ENCODE measurements at places on chromosomes 13 and 19.

DNA sequence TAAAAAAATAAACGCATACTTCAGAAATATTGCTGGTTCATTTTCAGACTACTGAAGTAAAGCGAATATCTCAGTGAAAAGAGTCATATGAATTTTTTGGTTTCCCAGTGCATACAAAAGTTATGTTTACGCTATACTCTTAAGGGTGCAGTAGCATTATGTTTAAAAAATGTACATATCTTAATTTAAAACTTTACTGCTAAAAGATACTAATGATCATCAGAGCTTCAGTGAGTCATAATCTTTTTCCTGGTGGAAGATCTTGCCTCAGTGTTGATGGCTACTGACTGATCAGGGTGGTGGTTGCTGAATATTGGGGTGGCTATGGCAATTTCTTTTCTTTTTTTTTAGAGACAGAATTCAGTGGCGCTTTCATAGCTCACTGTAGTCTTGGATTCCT lies 48.9 kb downstream of the NDFIP2 start:
- no peak for DNase-seq

GRCh38 chr13:97928301-97928700 lies 25.2 kb upstream of the IPO5 start:
- no peak for DNase-seq

DNA sequence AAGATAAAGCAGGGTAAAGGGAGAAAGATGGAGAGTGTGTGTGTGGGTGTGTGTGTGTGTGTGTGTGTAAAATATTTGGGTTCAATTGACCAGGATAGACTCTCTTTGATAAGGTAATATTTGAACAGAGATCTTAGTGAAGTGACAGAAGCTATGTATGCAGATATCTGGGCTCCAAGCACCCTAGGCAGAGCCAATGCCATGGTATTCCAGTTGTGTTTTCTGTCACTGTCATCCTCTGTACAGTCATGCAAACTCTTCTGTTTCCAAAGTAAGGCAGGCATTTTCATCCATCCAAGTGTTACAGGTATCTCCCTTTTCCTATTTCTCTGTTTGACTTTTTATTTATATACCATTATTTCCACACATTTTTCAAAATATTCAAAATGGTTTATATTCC lies 13.5 kb downstream of the DGKH start:
- no peak for DNase-seq

DNA sequence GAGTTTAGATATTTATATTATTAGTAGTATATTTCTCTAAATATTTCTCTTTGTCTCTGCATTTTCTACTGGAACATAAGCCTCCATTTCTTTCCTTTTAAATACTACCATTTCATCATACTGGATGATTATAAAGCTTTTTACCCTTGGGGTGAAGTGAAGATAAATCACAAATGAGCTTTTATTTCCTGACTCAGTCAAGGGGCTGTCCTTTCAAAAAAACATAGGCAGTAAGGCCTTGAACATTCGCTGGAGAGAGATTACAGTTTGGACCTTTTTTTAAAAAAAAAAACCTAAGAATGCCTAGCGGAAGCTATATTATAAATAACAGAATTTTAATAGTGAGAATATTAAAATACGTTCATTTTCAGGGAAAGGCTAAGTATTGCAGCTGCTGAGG lies 268.8 kb upstream of the PCDH9 start:
- no peak for DNase-seq

DNA sequence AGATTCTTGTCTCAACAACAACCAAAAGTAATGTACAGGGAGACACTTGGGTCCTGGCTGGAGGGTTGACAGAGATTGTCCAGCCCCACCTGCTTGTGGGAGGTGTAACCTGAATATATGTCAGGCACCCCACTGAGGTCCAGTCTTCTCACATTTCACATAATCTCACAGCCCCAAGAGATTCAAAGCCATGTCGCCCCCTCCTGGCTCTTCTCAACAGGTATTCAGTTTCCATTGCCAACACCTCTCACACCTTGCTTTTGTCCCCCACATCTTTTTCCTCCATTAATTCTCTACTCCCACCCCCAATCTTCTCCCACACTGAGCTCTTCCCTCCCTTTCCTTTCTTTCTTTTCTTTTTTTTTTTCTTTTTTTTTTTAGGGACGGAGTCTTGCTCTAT lies 11.2 kb downstream of the UNC13A start:
- no peak for DNase-seq

DNA sequence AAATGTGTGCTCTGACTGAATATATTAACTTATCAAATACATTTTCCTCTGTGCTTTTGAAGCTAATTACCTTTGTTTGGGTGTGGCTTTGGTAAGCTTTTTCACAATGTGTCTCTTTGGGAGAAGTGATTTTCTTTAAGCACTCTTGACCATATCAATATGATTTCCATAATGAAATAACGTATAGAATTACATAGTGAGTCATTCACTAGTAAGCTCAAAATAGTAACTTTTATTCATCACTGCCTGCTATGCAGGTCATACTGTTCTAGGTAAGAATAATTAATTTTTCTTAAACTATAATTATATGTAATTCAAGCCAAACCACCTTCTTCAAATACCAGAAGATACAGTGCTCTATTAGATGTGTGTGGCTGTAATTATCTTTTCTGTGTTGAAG lies 480.7 kb downstream of the MYO16 start:
- no peak for DNase-seq

DNA sequence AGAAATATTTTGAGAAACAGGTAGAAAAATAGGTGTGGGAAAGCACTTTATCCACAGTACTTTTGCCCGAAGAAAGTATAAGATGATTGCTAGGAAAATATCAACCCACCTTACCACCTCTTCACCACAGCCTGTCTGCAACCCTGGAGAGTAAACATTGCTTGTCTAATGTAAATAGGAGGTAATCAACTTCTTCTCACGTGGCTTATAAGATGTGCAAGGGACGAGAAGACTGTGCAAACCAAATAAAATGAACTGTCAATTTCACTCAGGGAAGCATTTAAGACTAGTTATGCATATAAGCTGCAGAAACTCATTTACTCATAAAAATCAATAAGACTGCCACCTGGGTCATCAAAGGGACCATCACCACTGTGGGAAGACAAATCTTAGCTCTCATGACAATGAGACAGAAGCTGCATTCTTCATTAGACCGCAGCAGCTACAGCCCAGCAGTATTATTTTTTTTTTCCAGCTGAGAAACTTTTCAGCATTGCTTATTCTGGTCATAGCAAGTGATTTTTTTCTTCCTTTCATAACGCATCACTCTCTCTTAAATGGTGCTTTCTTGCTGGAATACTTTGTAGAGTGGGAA lies 807.7 kb upstream of the GPC6 start:
- DNase-seq, result no peak

GRCh38 chr19:40053491-40053890 lies 2.5 kb downstream of the ZNF780B start:
- no peak for DNase-seq

GRCh38 chr19:50008532-50008931 lies 16.6 kb downstream of the VRK3 start:
- DNase-seq, result no peak

- no peak for DNase-seq
Observed at GRCh38 chr13:100230769-100231149, 141.9 kb downstream of the PCCA start.

DNA sequence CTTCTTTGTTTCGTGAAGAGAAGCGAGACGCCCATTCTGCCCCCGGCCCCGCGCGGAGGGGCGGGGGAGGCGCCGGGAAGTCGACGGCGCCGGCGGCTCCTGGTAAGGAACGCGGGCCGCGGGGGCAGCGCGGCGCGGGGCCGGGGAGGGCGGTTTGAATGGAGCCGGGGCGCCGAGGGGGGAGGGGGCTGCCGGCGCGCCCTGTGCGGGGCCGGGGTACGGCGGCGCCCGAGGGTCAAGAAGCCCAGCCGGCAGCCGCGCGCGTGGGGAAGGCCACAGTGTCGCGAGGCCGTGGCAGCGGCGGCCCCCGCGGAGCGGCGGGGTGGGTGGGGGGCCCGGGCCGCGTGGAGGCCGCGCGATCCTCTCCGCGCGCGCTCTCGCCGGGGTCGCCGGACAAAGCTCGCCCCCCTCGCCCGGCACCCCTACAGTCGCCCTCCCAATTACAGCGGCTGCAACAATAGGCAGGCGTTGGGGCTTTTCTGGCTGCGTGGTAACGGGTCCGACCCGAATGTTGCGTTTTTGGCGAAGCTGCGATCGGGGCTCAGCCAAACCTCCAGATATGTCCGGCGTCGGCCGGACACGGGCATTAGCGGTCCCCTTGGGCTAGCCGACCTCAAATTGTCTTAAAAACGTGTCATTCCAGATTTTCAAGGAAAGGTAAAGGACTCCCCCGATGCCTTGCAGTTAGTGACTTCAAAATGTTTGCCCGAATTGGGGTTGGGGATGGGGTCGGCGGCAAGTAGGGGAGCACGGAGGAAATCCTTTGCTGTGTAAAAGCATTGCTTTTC lies 437 bp downstream of the SMARCA4 start:
- DNase-seq, result no peak

DNA sequence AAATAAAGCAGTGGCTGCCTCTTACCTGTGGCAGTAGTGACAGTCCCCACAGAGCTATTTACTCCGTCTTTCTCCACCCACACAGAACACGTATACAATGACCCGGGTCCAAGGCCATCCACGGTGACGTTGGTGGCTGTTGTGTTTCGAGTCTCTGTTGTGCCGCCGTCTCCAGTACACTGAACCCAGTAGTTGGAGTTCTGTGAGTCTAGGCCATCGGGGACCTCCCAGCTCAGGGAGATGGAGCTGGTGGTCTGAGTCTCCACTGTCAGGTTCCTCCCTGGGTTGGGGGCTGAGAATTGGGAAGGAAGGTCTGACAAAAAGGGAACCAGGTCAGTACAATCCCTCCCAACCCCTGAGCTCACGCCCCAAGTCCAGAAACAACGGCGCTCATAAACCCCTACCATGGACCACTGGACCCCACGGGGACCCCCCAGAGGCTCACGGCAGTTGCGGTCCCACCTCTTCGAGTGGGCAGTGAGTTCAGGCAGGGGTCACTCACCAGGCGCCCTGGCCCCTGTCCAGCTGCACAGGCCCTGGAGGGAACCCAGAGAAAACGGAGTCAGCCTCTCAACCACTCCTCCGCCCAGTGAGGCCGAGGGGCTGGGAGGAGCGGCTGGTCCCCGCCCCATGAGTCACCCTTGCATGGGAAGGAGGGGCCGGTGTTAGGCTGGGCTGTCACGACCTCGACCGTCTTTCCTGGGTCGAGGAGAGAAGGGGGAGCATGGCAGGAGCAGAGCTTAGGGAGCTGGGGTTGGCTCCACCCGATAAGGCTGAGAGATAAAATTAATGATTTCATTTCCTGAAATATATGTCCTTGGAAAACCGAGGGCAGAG lies 2.4 kb downstream of the PTPRH start:
- DNase-seq, result no peak

DNA sequence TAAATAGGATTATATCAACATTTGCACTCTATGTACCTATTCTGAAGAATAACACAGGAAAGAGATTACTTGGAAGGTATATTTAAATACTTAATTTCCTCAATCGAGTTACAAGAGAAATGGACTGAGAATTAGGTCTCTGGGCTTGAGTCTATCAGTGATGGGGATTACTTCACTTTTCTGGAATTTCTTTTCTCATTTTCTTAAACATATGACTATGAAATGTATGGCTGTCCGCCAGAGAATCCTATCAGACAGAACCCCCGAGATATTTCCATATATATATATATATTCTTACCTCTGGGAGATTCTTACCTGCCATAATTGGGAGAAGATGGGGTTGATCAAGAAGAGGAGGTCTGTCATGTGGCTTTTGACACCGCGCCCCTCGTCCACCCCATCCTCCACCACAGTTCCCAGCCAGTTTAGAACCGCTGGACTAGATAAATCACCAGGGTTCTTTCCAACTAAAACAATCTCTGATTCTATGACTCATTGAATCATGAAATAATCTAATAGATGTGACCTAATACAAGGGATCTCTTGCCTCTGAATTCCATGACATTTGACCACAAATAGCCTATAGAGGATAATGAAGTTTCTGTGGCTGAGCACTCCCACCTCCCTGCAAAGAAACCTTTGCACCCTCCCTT lies 231.3 kb downstream of the TBC1D4 start:
- DNase-seq, result no peak

DNA sequence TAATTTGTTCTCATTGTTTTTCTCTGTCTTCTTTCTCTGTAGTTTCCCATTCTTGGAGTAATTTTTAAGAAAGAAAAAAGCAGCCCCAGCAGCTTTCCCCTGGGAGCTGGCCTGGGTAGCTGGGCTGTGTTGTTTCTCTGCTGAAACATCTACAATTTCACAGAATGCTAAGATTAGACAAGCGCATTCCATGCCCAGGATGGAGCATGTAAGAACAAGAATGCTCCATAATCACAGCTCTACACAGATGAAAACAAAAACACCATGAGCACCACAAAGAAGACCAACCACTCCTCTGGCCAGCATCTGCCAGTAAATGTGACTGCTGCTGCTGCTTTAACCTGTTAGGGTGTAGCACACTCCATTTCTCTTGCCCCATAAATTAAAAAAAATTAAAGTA lies 239.2 kb upstream of the SLITRK1 start:
- no peak for DNase-seq

- DNase-seq, result no peak
Observed at GRCh38 chr13:26910754-26911465, 150.3 kb upstream of the GPR12 start.

- no peak for DNase-seq
Observed at GRCh38 chr13:74883834-74884233, 598.1 kb downstream of the TBC1D4 start.

GRCh38 chr19:39515551-39516191 lies 732 bp downstream of the SELENOV start:
- no peak for DNase-seq

GRCh38 chr13:44744880-44745633 lies 168.9 kb upstream of the TSC22D1 start:
- DNase-seq, result no peak

- no peak for DNase-seq
Observed at GRCh38 chr13:40220299-40220935, 446.0 kb downstream of the FOXO1 start.

DNA sequence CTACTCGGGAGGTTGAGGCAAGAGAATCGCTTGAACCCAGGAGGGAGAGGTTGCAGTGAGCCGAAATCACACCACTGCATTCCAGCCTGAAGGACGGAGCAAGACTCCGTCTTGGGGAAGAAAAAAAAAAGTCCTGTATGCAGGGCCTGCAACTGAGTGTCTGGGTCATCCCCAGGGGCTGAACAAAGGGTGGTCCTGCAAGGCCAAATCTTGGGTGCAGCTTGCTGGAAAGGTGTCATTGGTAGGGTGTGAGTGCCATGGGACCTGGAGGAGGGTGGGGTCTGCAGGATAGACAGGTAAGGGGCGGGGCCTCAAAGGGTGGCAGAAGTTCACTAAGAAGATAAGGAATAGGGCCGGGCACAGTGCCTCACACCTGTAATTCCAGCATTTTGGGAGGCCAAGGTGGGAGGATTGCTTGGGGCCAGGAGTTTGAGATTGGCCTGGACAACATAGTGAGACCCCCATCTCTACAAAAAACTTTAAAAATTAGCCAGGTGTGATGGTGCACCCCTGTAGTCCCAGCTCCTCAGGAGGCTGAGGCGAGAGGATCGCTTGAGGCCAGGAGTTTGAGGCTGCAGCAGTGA lies 31.5 kb downstream of the ZSWIM4 start:
- DNase-seq, result no peak

- no peak for DNase-seq
Observed at GRCh38 chr19:10643968-10644259, 10.2 kb upstream of the ILF3 start.

Data from NCI-H2081 treated with DMSO at 0.1 percent for 48 hours (cell line).